Activated CD4-positive, alpha-beta memory T cell treated with anti-CD3 and anti-CD28 coated beads for 36 hours (primary cell): ENCODE measurements at places on chromosomes 6 and 20.

DNA sequence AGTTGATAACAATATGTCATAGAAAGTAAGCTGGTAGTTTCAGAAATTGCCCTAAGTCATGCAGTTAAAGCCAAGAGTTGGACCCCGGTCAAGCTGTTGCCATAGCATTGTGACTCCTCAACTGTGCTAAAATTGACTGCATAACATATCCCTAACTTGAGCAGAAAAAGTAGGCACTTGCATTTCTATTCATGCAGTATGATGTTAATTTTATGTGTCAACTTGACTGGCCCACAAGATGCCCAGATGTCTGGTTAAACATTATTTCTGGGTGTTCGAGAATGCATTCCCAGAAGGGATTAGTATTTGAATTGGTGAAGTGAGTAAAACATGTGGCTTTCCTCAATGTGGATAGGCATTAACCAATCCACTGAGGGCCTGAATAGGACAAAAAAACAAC is 136.4 kb downstream of the GPR63 start:
- no peak for DNase-seq

- DNase-seq: no peak
These were observed 92.5 kb upstream of the IYD start for GRCh38 chr6:150276168-150276936.

DNA sequence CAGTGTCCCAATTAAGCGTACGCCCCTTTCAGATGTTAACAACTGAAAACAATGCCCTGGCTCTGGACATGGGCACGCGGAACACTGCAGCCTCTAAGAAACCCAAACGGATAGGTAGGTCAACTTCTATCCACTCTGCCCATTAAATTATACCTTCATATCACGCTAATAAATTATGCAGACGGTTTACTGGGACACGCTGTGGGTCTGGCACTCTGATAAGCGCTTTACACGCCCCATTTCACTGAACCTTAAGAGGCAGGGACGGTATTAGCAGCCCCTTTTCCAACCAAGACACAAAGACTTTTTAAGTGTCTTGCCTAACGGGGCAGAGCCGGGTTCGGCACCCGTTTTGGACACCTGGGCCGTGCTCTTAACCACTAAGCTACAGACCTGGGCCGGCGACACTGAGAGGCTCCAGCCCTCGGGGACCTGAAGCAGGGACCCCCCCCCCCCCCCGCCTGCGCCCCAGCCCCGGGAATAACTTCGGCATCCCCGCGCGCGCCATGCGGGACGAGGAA is 744 bp downstream of the STAU1 start:
- peak; percentile 37 for DNase-seq

DNA sequence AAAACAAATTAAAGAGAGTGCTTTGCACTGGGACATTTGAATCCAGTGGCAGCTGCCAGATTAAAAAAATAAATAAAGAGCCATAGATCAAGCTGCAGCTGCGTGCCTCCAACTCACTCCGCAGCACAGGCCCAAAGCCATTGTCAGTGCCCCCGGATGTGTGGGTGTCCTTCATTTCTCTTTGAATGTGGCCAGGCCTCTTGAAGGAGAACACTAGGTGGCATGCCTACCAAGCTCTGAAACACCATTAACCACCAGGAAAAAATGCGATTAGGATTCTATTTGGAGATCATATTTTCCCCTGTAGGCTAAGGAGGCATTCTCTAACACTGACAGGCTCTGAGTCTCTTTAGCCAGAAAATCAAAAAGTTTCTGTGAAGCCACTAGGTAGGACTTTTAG is 549.8 kb downstream of the PRKN start:
- no peak for DNase-seq
